Stimulated activated naive CD4-positive, alpha-beta T cell treated with Interleukin-2 at 50 U/mL for 16 hours (primary cell): ENCODE measurements at places on chromosomes 2 and 18.

- peak; percentile 13 for DNase-seq
These were observed 22.3 kb downstream of the QPCT start for GRCh38 chr2:37366773-37367172.

GRCh38 chr2:120631236-120631635, 104.4 kb upstream of the GLI2 start:
- DNase-seq, result no peak

DNA sequence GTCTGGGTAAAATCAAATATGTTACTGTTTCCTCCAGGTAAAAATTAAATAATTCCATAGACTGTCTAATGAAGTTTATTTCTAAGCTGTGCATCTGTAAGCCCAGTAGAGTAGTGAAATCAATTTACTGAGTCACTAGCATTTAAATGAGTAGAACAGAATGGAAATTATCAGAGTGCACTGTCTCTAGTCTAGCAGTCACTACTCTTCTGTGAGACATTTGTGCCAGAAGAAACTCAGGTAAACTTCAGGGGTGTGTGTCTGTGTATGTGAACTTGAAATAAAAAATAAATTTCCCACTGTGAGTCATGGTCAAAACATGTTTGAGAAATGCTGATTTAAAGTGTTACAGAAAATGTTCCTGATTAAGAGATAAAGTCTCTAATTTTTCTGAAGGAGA, 146.4 kb downstream of the RIF1 start:
- DNase-seq, result no peak

DNA sequence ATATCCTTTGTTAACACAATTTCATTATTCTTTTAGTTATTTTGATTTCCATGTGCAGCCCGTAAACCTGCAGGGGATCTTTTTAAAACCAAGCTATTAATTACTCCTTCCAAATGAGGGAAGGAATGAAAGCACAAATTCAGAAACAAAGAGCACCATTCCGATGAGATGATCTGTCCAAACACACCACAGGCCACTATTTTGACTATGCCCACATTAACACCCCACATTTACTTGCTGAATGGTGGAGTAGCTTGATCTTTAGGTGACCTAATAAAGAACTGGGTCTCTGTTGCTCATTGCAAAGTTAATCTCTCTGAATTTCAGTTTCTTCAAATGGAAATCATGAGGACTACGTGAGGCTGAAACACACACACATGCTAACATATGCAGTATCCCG, 218.0 kb downstream of the IRS1 start:
- no peak for DNase-seq

GRCh38 chr18:26780520-26781325, 84.8 kb downstream of the AQP4 start:
- DNase-seq, result no peak

GRCh38 chr2:42010743-42011298, 37.0 kb upstream of the PKDCC start:
- no peak for DNase-seq

- no peak for DNase-seq
These were observed 86.7 kb downstream of the C18orf54 start for GRCh38 chr18:54444319-54444914.

- no peak for DNase-seq
These were observed 2.8 kb upstream of the GAD1 start for GRCh38 chr2:170813611-170814532.

DNA sequence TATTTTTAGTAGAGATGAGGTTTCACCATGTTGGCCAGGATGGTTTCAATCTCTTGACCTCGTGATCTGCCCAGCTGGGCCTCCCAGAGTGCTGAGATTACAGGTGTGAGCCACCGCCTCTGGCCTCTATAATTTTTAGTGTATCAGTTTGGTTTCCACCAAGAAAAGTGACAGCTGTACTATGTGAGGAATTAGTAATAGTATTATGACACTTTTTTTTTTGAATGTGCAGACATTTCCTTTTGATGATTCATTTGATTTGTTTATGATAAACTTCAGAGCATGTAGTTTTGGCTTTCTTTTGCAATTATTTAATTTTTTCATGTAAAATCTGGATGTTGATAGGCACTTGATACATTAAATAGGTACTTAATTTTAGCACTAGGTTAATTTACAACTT, 61.5 kb downstream of the PTPN4 start:
- DNase-seq, result no peak

GRCh38 chr2:860259-860855, 90.3 kb upstream of the SNTG2 start:
- DNase-seq, result no peak

- DNase-seq, result no peak
These were observed 1024.2 kb upstream of the ACVR2A start for GRCh38 chr2:146820672-146821071.

GRCh38 chr2:239109041-239109927, 261.4 kb downstream of the TWIST2 start:
- no peak for DNase-seq

GRCh38 chr18:48801728-48802542, 148.8 kb downstream of the SMAD7 start:
- no peak for DNase-seq

DNA sequence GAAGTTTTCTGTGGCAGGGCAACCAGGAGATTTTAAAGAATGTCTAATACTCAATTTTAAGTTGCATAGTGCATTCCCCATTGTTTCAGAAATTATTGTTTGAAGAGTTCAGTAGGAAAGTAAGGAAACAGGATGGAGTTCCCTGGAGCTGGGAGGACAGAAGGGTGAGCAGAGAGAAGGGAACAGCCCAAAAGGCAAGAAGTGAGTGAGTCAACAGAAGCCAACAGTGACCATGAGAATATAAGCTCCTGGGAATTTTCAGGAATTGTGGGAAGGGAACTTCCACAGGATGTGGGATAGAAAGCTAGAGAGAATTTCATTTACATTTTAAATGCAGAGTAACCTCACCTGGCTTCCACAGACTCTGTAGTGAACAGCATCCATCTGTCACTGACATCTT, 268.1 kb upstream of the ATP5MC3 start:
- DNase-seq, result no peak

- DNase-seq, result no peak
These were observed 923.4 kb downstream of the SOCS6 start for GRCh38 chr18:71212222-71212621.

GRCh38 chr2:122478771-122479170, 723.3 kb downstream of the TSN start:
- no peak for DNase-seq

DNA sequence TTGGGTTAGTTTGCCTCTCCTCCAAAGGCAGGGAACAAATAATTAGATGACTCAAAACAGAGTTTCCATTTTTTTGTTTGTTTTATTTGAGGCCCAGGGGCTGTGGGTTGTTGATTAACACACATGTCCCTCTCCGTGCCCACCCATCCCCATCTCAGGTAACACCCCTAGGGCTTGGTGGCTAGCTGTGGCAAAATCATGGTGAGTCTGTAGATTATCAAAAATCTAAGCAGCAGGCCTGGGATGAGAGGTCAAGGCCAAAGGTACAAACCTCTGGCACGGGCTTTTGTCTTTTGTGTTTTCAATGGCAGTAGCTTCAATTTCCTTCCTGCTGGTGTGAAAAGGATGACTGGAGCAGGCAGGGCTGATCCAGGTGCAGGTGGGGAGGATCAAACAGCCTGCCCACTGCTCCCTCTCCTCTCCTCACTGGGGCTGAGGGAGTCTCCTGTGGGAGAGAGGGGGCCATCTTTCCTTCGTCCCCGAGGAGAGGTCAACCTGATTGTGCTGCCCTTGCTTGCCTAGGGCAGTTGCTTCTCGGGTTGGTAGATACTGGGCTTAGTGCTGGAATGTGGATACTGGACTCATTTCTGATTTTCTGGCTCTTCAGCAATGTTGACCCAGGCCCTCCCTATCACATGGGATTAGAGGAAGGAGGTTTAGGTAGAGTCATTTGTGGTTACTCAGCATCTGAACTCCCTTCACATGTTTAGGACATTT, 31.9 kb upstream of the EML4 start:
- DNase-seq, result no peak

GRCh38 chr2:98901291-98901690, 34.7 kb downstream of the CRACDL start:
- DNase-seq, result no peak
